ENCODE measurements at places on chromosomes 4 and X.

DNA sequence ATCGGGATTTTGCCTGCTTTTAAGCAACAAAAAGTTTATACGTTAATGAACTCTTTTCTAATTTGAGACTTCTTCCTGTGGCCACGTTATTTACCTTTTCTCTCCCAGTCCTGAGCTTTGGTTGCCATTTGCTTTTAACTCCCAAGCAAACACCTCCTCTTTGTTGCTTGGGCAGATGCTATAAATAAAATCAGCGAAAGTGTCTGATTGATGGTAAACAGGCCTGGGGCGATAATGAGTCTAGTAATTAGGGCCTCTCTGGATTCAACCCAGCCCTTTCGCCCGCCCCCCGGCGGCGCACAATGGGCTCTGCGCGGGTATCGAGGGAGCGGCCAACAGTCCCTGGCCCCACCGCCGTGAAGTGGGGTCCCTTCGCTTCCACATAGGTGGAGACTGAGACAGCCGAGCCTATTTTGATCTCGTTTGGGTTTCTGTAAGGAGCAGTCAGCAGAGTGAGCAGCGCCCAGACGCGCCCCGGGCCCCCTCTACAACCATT is 790 bp downstream of the CLGN start:
- no peak for DNase-seq

DNA sequence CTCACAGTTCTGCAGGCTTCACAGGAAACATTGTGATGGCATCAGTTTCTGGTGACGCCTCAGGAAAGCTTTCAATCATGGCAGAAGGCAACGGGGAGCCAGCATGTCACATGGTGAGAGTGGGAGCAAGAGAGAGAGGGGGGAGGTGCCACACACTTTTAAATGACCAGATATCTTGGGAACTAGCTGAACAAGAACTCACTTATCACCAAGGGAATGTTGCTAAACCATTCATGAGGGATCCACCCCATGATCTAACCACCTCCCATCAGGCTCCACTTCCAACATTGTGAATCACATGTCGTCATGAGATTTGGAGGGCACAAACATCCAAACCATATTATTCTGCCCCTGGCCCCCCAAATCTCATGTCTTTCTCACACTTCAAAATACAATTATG is 43.3 kb upstream of the GPR173 start:
- no peak for DNase-seq

- DNase-seq = no peak
These were observed 19.4 kb downstream of the NIPAL1 start for GRCh38 chr4:48035952-48036351.

DNA sequence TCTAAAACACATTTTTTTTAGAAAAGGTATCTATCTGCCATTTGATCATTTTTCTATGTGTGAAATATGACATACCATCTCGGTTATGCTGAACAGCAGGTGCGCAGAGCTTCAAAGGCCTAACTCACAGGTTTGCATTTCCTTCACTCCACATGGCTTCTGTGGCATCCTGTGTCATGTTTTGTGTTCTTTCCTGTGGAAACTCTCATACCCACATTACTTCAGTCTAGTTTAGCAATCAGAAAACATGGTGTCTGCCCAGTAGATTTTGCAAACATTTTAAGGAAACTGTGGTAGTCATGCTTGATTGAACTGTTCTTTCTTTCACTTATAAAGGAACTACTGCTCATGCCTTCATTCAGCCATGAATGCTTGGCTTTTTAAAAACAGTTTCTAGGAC is 11.3 kb upstream of the ARAP2 start:
- DNase-seq = peak; percentile 61

DNA sequence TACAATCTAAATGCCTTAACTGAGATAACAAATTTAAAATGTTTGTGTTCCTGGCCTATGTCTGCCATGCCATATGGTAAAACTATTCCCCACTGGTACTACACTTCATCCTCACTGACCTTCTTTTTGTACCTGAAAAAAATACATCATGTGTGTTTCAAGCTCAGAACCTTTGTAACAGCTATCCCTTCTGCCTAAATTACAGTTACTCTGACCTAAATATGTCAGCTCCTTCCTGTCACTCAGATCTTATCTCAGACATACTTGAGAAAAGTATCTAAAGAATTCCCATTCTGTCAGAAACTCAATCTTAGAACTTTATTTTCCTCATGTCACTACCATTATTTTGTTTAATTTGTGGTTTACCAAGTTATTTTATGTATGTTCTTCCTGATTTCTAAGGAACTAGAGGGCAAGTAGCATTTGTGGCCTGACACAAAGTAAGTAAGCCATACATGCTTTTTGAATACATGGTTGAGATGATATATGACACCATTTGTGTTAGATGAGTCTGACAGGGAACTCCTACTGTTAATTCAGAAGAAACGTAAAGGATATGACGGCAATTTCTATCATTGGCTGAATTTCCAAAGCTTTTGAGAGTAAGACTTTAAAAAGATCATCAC is 456.5 kb upstream of the NDST3 start:
- no peak for DNase-seq

- DNase-seq = no peak
These were observed 197.0 kb upstream of the DCAF8L1 start for GRCh38 chrX:28178206-28178605.

DNA sequence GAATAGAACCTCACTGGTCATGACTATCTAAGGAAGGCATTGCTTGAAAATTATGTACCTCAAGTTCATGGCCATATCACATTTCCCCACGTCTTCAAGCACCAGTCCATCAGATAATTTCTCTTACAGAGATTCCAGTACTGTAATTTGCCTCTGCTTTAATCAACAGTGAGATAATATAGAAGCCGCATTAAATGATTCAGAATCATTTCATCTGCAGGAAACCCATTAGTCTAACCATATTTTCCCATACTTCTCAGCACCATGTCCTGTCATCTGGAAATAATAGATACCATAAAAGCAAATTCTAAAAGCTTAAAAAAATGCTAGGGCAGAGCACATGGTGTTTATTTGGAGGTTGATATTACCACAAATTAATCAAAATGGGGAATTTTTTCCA is 310.3 kb upstream of the SLIT2 start:
- DNase-seq = no peak

DNA sequence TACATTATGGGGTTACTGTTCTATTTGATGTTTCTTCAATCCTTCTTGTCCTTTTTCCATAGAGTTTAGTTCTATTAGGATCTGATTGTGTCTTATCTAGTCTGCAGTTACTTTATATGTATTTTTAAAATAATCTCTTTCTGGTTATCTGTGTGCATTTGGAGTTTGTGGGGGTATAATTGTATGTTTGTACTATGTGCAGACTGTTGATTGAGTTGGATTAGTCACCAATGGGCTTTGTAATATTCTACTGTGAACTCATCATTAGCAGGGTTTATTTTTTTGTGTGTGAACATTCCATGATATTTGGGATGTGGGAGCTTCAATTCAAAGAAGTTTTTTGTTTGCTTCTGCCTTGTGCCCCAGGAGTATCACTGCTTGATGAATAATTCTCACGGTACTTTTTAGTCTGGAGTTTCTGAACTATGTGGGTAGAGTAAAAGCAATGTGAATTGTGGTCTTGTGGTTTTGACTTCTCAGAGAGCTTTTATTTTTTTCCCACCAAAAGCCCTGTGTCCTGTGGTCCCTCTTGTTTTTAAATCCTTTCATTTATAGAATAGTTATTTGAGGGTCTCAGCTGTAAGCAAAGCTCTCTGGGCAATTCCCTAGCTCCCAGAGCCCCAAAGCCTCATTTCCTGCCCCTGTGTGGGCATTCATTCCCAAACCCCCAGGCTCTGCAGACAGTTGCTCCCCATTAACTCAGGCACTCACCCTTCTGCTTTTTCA is 127.8 kb downstream of the PHKA2 start:
- peak; percentile 78 for DNase-seq

GRCh38 chr4:117661091-117662072 is 372.9 kb upstream of the NDST3 start:
- DNase-seq = no peak

- no peak for DNase-seq
These were observed 110.2 kb downstream of the APBB2 start for GRCh38 chr4:41104155-41104554.

- no peak for DNase-seq
These were observed 8.1 kb downstream of the P2RY8 start for GRCh38 chrX:1528884-1529203.

GRCh38 chr4:186845137-186845842 is 121.6 kb upstream of the FAT1 start:
- DNase-seq = no peak

GRCh38 chr4:21790438-21791029 is 158.0 kb downstream of the KCNIP4 start:
- peak; percentile 46 for DNase-seq

GRCh38 chr4:177190995-177191580 is 118.6 kb upstream of the NEIL3 start:
- DNase-seq = no peak

- DNase-seq = no peak
These were observed 10.3 kb upstream of the SMIM14 start for GRCh38 chr4:39648827-39649558.

DNA sequence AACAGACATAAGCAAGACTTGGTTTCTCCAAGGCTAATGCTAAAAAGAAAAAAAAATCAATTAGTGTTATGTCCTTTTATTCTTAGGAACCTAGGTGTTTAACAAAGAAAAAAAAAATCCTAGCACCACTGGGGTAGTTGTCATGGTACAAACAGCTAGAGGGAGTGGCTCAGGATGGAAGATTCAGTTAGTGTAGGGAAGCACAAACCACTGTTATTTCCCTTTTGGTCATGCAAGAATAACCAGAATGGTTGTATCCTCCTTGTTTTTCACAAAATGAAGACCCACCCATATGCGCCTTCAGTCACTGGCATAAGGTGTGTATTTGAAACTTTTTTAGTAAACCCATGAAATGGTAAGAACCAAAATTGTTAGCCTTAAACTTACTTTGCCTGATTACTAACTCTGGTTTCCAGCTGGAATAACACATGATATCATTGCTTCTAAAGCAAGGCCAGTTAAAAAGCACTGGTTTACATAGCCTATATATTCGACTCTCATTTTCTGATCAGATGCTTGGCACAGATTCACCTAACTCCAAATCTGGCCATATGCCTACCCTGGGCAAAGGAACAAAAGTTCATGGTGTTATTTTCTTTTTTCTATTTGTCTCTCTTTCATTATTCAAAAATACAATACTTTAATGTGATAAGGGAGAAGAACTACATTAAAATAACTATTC is 132.6 kb downstream of the SCFD2 start:
- no peak for DNase-seq

DNA sequence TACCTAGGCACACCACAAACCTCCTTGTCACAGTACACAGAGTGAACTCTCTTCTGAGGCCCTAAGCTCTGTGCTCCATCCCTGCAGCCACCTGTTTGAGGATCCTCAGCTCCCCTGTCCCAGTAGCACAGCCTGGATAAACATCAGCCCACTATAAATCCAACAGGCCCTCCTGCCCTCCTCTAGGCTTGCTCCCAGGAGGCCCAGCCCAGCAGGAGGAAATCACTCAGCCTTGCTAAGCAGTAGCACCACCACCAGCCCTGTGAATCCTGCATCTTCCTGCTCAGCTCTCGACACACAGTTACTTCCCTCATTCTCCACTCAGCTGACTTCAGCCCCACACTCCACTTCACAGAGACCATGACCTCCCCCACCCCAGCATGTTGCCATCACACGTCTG is 273.9 kb downstream of the BCOR start:
- no peak for DNase-seq

GRCh38 chrX:23783589-23784469 is 856 bp downstream of the SAT1 start:
- DNase-seq = peak; percentile 39

- DNase-seq = no peak
These were observed 1427.4 kb downstream of the PCDH7 start for GRCh38 chr4:32147446-32148085.

DNA sequence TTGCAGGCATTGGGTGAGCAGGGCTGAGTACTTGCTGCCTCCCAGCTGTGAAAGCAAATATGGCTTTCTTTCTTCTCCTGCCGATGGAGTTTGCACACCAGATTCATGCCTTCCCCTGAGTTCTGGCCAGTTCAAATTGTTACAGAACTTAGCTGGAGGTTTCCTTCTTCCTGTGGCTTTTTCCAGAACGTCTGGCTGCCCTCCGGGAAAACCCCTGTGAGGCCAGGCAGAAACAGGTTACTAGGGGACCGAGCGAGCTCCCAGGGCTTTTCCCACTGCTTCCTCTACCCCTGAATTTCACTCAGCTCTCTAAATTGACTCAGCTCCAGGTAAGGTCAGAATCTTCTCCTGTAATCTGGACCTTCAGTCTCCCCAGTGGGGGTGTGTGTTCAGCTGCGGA is 482.4 kb downstream of the C4orf33 start:
- no peak for DNase-seq

- DNase-seq = peak; percentile 66
These were observed 303.7 kb downstream of the ARHGAP24 start for GRCh38 chr4:85778632-85779131.

DNA sequence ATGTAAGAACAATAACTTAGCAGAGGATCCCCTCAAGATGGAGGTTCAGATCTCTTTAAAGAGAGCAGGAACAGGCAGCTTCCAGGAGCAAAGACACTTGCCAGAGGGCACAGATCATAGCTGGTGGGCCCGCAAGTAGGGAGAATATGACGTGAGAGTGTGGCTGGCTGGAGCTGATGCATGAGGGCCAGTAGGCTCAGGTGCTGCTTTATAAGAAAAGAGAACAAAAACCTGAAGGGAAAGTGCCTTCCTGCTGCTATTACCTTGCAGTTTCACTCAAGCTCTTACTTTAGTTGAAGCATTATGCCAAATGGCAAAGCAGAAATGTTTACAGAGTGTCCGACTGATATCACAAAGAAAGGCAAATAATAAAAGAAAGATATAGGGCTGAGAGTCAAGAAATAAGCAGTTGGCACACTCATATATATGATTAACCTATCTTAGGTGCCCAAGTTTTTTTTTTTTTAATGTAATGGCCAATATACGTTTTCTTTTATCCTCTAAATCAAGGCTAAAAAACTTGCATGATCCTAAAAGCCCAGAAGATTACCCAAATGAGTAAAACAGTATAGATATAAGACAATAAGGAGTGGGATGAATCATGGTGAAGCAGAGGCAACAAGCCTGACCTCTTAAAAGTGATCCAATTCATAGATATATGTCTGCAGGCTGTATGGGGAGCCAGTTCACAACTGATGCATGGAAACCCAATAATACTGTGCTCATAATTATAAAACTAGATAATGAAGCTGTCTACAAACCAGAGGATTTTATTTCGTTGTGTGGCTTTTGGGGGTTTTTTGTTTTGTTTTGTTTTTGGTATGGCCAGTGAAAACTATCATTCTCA is 12.6 kb downstream of the NR0B1 start:
- no peak for DNase-seq

- DNase-seq = peak; percentile 31
These were observed 71.7 kb upstream of the HGFAC start for GRCh38 chr4:3369781-3370674.

- DNase-seq = no peak
These were observed 337.6 kb downstream of the STIM2 start for GRCh38 chr4:27198246-27198645.

DNA sequence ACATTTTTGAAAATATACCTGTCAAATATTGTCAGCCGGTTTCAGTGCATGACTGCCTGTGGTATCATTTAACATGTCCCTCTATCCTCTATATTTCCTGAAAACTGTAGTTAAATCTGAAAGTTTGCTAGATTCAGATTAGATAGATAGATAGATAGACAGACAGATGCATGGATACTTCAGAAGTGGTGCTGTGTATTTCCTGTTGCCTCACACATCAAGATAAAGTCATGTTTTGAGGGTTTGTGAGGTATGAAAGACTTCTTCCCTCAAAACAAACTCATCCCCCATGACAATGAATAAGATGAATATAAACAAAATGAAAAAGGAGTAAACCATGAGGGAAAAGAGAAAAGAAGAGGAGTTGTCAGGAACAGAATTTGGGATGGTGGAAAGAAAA is 6.0 kb upstream of the BST1 start:
- no peak for DNase-seq

Data from NAMALWA (cell line).